ENCODE measurements at places on chromosomes 5 and 9.
A peak's percentile ranks its signal among the peaks of the same experiment; 100 is the strongest.

GRCh38 chr9:114178756-114179450, 23.6 kb downstream of the COL27A1 start:
- no peak for DNase-seq

GRCh38 chr5:133851521-133851920, 116.9 kb downstream of the C5orf15 start:
- no peak for DNase-seq

DNA sequence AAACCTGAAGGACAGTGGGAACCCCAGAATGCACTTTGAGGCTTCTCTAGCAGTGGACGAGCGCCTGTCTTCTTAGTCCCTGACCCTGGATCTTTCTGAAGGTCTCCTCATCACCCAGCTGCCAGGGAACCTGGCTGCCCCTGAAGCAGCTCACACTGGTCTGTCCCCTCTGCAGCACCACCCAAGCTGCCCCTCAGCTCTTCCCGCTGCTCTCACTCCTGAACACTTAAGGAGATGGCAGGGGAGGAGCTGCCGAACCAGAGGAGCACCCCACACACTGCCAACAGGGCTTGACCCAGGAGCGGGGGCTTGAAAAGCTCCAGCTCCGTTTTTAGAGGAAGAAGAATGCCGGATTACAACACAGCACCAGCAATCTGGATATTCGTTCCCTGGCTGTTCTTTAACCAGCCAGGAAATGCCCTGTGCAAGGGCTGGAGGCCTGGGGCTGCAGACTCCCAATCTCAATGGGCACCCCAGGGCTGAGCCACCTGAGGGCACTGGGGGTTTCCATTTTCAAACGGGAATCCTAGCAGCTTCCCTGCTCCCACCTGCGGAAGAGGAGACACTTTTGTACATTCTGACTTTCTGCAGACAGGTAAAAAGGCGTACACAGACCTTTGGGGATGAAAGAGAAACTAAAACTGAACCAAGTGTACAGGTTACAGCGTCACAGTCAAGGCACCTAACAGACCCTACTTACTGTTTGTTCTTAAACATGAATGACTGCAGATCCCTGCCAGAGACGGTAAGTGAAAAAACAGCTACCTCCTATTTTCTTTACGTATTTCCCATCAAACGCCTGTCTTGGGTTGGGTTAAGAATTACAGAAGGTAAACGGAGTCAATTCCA, 36.3 kb downstream of the GOLM1 start:
- DNase-seq: no peak

DNA sequence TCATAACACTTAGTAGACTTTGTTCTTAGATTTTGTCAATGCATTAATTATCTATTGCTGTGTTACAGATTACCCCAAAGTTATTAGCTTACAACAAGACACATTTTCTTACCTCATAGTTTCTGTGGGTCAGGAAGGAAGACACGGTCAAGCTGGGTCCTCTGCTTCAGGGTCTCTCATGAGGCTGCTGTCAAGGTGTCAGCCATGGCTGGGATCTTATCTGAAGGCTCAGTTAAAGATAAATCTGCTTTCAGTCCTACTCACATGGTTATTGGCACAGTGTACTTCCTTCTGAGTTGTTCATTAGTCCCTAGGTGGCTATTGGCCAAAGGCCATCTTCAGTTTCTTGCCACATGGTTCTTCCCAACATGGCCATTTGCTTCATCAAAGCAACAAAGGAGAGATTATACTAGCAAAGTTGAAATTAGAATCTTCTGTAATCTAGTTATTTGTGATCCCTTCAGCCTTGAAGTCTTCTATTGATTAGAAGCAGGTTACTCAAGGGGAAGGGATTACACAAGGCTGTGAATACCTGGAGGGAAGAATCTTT, 25.2 kb downstream of the TDRD7 start:
- no peak for DNase-seq

- DNase-seq: no peak
Observed at GRCh38 chr5:160800375-160801275, 51.4 kb downstream of the ATP10B start.

DNA sequence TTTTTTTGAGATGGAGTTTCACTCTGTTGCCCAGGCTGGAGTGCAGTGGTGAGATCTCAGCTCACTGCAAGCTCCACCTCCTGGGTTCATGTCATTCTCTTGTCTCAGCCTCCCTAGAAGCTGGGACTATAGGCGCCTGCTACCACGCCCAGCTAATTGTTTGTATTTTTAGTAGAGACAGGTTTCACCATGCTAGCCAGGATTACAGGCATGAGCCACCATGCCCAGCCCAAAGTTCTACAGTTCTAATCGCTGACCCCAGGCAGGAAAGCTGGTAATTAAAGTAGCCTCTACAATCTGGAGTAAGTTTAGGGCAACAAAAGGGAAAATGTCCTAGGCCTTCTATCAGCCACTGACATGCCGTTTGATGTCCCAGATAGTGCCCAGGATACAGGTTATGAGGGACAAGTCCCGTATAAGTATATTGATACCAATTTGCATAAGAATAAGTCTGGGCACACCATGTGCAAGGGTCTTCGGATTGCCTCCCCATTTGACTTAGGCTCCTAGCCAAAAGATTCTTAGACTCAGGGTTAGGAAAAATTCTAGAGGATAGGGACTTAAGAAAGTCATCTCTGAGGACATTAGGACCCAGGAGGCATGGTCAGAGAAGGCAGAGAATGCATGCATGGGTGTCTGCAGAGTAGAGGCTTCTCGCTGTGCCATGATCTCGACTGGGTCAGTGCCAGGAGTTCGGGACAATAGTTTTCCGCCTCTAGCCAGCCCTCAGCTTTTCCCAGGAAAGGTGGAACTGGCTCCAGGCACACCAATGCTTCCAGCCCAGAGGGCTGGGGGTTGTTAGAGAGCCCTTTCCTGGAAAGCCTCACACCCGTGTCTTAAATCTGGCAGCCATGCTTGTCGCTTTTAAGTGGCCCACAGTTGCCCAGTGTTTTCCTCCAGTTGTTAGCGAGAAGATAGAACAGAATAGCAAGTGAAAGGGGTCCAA, 1111.1 kb downstream of the TAF11L14 start:
- no peak for DNase-seq

GRCh38 chr5:179802950-179803562, 3.6 kb downstream of the MGAT4B start:
- no peak for DNase-seq

DNA sequence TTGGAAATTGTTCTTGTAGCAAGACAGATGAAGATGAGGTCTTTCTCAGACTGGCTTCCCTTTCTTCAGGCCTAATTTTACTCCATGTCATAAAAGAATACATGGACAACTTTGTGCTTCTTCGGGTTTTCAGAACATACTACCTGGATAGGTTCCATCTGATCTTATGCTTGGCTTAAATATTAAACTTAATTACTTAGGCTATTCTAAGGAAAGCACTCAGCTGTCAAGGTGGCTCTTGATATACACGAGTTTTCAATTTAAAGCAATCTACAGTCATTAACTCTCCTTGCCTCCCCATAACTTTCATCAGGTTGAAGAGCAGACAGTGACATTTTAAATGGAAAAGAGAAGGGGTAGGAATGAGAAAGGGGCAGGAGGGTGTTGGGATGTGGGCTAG, 9.5 kb upstream of the PPP3R2 start:
- no peak for DNase-seq

DNA sequence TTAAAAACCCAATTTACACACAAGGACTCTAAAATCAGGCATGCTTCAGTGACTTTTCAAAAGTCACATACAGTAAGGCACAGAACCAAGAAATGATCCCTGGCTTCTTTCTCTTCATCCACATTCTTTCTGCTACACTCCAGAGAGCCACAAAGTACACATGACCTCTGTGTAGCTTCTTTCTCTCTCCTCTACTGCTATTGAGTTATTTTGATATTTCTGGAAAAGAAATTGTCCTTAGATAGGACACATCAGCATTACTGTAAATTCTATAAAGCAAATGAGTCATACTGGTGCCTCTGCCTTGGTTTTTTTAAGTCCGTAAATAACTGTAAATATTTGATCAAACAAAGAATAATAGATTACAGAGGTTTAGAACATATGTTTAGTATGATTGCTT, 96.3 kb downstream of the KIAA0825 start:
- DNase-seq: no peak

GRCh38 chr9:129458663-129459546, 162.0 kb downstream of the C9orf50 start:
- no peak for DNase-seq

DNA sequence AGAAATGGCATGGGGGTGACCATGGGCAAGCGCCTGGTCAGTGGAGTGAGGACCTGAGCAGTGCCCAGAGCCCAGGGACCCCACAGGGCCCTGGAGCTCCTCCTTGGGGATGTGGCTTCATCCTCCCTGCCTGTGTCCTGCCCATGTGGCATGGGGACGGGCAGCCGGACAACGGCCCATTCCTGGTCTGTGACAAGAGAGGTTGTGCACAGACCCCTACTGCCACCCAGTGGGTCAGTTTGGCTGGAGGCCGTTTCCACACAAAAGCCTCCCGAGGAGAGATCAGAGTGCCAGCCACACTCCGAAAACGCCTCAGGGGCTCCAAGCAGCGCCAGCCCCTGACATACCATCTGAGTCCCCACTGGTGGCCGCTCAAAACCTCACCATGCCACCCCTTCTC, 19.8 kb downstream of the SLC6A18 start:
- DNase-seq: no peak

DNA sequence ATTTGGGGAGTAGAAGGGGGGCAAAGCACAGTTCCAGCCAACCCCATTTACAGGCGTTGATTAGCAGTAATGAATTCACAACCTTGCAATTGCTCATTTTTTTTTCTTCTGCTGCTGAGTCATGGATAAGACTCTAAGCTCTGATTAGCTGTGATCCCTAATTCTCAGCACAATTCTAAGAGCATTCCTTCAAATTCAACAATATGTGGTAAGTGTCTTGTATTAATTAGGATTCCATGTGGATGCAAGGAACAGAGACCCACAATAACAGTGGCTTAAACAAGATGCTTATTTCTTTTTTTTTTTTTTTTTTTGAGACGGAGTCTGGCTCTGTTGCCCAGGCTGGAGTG, 133.4 kb downstream of the PALM2AKAP2 start:
- DNase-seq: no peak

DNA sequence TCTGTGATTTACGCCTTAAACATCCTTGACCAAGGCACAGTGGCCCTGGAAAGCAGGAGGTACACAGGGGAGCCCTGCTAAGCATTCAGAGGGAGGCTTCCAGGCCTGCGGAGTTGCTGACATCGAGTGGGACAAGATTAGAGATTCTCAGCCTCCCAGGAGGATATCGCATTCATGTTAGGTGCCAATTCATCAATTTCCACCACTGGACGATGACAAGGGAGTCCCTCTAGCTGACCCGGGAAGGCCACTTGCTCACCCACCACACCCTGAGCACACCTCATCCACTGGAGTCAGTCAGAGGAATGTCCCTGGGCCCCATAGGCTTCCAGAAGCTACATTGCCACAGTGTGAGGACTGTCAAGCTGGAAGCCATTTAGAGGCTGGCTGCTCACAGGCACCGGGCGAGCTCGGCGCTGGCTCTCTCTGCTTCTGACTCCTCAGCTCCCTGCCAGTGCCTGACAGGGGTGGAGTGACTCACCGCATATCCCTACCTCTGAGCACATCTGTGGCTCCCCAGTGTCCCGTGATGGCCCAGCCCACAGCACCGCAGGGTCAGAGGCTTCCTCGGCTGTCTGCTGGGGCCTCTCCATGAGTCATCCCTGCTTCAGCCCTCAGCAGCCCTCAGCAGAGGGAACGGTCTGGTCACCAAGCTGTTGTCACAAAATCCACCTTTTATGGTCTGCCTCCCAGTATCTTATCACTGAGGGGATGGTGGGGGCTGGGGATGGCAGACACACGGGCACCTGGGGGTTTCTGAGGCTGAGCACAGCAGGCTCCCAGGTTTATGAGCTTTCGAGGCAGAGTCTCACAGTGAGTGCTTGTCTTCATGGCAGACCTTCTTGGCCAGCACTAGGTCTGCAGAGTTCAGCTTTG, 117.5 kb downstream of the ZNF608 start:
- DNase-seq: no peak

DNA sequence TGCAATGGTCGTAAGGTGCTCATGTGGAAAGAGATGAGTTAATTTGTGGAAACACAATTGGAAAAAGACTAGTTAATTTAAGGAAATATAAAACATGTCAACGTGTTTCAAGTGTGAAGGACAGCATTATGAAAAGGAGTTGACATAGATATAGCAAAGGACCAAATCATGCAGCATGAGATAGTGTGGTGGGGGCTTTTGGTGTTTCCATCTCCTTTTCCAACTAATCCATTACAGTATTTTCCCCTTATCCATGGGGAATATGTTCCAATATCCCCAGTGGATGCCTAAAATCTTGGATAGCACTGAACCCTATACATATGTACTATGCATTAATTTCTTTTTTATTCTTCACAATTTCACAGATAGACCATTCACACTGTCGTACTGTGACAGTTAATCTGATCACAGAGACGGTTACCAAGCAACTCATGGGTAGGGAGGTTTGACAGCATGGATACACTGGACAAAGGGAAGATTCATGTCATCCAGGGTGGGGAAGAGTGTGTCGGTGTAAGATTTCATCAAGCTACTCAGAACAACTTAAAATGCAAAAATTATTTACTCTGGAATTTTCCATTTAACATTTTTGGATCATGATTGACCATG, 238.6 kb downstream of the CDH12 start:
- no peak for DNase-seq

GRCh38 chr9:95067897-95068296, 249.6 kb downstream of the FANCC start:
- DNase-seq: no peak

- no peak for DNase-seq
Observed at GRCh38 chr9:72255569-72255968, 106.3 kb downstream of the GDA start.

GRCh38 chr5:52846182-52846842, 58.6 kb downstream of the ITGA1 start:
- DNase-seq: no peak

- no peak for DNase-seq
Observed at GRCh38 chr9:95102001-95102433, 215.5 kb downstream of the FANCC start.

GRCh38 chr9:94668928-94669729, 29.8 kb upstream of the FBP1 start:
- DNase-seq: peak; percentile 8

DNA sequence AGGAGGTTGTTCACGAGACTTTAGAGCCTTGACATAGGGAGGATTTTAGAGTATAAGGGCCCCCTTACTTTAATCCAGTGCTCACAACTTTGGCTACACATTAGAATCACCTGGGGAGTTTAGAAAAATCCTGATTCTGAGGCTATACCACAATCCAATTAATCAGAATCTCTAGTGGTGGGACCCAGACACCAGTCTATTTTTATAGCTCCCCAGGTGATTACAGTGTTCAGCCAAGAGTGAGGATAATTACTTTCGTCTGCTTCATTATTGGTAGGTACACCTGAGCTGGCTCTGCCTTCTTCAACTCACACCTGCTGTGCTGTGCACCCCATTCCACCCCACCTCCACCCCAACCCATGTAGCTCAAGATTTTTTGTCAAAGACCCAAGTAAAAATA, 141.3 kb upstream of the EPB41L4A start:
- DNase-seq: no peak

GRCh38 chr5:178211095-178212048, 7.0 kb downstream of the HNRNPAB start:
- DNase-seq: no peak

Data from activated CD8-positive, alpha-beta memory T cell treated with anti-CD3 and anti-CD28 coated beads for 1 hour (primary cell).